ENCODE measurements at places on chromosomes 4 and X. TPM values are rescaled to one million over a fixed set of nuclear protein-coding genes. Genes with fewer than 3 reads are reported as not detected.

- peaks cover 20% of the 10 kb centered on the region for H3K36me3 ChIP-seq
- H3K27ac ChIP-seq = no peak overlapping the region
- H3K4me1 ChIP-seq = no peaks in the 10 kb centered on the region
- no peaks in the 10 kb centered on the region for H3K27me3 ChIP-seq
- H3K4me3 ChIP-seq = no peak overlapping the region
- no peak for DNase-seq
Observed at GRCh38 chr4:106294062-106294461, 21.9 kb downstream of the TBCK start.

- H3K27ac ChIP-seq = no peak overlapping the region
- H3K4me3 ChIP-seq = no peak overlapping the region
- no peaks in the 10 kb centered on the region for H3K36me3 ChIP-seq
Observed at GRCh38 chr4:99658666-99659065, 1.0 kb upstream of the C4orf54 start.

- no peak for DNase-seq
- no peaks in the 10 kb centered on the region for H3K27me3 ChIP-seq
- no peak overlapping the region for H3K27ac ChIP-seq
- H3K4me3 ChIP-seq = no peak overlapping the region
- H3K4me1 ChIP-seq = no peaks in the 10 kb centered on the region
- no peaks in the 10 kb centered on the region for H3K36me3 ChIP-seq
Observed at GRCh38 chr4:158018221-158018830, 154.5 kb downstream of the GASK1B start.

DNA sequence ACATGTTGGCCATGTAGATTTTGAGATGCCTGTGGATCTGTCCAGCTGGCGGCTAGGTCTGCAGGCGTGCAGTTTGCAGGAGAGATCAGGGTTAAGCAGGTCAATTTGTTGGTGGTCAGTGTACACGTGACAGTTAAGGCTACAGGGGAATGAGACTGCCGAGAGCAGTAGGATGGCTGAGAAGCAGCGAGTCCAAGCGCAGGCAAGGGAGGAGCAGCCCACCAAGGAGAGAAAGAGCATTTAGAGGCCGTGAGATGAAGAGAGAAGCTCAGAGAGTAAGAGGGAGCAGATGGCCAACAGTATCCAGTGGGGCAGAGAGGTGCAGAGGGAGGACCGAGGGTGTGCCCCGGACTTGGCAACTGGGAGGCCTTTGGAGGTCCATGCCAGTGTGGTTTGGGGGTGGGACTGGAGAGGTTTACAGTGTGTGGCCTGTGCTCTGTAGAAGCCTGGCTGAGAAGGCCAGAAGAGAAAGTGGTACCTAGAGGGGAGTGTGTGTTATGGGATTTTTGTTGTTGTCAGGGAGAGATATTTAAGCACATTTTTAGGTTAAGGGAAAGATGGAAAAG lies 18.4 kb downstream of the SNX25 start:
- H3K4me3 ChIP-seq = no peak overlapping the region
- H3K4me1 ChIP-seq = peaks cover 5% of the 10 kb centered on the region
- DNase-seq = no peak
- no peak overlapping the region for H3K27ac ChIP-seq

- H3K27ac ChIP-seq = no peak overlapping the region
- DNase-seq = no peak
- no peak overlapping the region for H3K4me3 ChIP-seq
Observed at GRCh38 chr4:69239557-69240168, 25.1 kb upstream of the UGT2B11 start.

N4BP2 gene
- total RNA-seq = 32.2 TPM

RAB39B gene
- 8.0 TPM for total RNA-seq

F11 gene
- not detected for total RNA-seq

SLC9B1 gene
- 2.3 TPM for total RNA-seq

TMEM150C gene
- total RNA-seq = not detected
